Pancreas (tissue), 10 donors: ENCODE measurements at places on chromosomes 11 and 22. TPM values are rescaled to one million over a fixed set of nuclear protein-coding genes. Genes with fewer than 3 reads are reported as not detected.

DNA sequence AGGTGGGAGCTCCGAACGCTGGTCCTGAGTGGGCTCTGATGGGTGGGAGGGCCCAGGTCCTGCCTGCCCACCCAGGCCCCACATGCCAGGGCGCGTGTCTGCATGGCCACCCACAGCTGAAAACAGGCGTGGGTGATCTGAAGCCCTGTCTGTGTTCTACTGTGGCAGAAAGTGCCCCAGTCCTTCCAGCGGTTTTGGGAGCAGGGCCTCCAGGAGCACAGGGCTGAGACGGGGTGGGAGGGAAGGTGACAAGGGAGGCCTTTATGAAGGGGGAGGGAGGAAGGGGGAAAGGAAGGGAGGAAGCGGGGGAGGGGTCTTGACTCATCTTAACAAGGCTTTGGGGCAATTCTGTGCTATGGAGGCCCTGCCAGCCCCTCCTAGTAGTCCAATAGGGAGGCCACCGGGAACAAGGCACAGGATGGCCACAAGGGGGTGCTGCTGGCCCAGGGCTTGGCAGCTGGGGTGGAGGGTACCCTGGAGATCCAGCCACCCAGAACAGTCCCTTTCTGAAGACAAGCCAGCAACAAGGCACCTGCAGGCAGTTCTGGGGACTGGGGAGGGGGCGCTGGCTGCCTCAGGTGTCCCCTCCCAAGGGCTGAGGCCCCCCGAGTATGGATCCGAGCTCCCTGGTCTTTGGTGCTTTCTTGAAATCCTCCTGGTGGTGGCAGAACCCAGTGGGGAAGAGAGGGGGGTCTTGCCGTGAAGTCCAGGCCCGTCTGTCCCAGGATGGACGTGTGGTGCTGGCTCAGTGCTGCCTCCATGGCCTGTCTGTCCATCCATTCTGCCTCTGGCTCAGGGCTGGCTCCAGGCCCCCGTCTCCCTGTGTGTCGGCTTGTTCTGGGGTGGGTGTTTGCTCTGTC lies 6.3 kb upstream of the FADS3 start:
- H3K27me3 ChIP-seq = no peaks in the 10 kb centered on the region
- no peak overlapping the region for H3K27ac ChIP-seq
- no peaks in the 10 kb centered on the region for H3K36me3 ChIP-seq
- peak; percentile 63 for DNase-seq
- no peaks in the 10 kb centered on the region for H3K4me1 ChIP-seq

TMPRSS13 gene
- polyA plus RNA-seq = 3.2 TPM

DNA sequence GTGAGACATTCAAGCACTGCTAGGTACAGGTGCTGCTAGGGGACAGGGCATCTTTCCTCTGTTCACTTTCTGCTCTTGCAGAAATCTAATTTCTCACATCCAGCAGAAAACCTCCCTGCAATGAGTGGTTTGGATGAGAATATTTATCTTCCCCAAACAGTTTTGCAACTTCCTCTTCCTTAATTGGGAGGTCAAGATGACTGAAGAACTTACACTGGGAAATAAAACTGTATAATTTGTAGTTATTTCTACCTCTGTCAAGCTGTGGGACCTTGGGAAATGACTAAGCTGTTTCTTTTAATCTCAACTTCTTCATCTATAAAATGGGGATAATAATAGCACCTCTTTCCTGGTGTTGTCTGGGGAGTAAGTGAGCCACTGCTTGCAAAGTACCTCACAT lies 69.8 kb downstream of the PRR5L start:
- no peak overlapping the region for H3K4me3 ChIP-seq
- no peaks in the 10 kb centered on the region for H3K27me3 ChIP-seq
- no peak overlapping the region for H3K27ac ChIP-seq
- no peaks in the 10 kb centered on the region for H3K36me3 ChIP-seq
- no peaks in the 10 kb centered on the region for H3K4me1 ChIP-seq

- H3K4me1 ChIP-seq = no peaks in the 10 kb centered on the region
- H3K36me3 ChIP-seq = no peaks in the 10 kb centered on the region
- H3K27me3 ChIP-seq = no peaks in the 10 kb centered on the region
- no peak for DNase-seq
- H3K4me3 ChIP-seq = no peak overlapping the region
Observed at GRCh38 chr11:8330404-8330803, 66.7 kb upstream of the LMO1 start.

GRCh38 chr22:27730641-27731433 lies 70.7 kb downstream of the MN1 start:
- no peak for DNase-seq
- no peaks in the 10 kb centered on the region for H3K4me1 ChIP-seq
- H3K36me3 ChIP-seq = no peaks in the 10 kb centered on the region
- no peaks in the 10 kb centered on the region for H3K27me3 ChIP-seq
- H3K27ac ChIP-seq = no peak overlapping the region

GLYATL1 gene
- 0.33 TPM for polyA plus RNA-seq

CLMP gene
- polyA plus RNA-seq = 0.61 TPM

GRCh38 chr11:62882788-62883501 lies 2.2 kb downstream of the SLC3A2 start:
- peak overlapping the region; percentile 90 for H3K4me3 ChIP-seq
- H3K36me3 ChIP-seq = peaks cover 55% of the 10 kb centered on the region
- DNase-seq = no peak
- peaks cover 39% of the 10 kb centered on the region for H3K4me1 ChIP-seq

GRCh38 chr11:107842412-107843100 lies 16.0 kb downstream of the SLC35F2 start:
- no peak overlapping the region for H3K27ac ChIP-seq
- no peak for DNase-seq
- H3K27me3 ChIP-seq = no peaks in the 10 kb centered on the region
- no peak overlapping the region for H3K4me3 ChIP-seq
- H3K36me3 ChIP-seq = no peaks in the 10 kb centered on the region

SCGB1D2 gene
- 3.9 TPM for polyA plus RNA-seq
